ENCODE measurements at places on chromosomes 7 and 10.

DNA sequence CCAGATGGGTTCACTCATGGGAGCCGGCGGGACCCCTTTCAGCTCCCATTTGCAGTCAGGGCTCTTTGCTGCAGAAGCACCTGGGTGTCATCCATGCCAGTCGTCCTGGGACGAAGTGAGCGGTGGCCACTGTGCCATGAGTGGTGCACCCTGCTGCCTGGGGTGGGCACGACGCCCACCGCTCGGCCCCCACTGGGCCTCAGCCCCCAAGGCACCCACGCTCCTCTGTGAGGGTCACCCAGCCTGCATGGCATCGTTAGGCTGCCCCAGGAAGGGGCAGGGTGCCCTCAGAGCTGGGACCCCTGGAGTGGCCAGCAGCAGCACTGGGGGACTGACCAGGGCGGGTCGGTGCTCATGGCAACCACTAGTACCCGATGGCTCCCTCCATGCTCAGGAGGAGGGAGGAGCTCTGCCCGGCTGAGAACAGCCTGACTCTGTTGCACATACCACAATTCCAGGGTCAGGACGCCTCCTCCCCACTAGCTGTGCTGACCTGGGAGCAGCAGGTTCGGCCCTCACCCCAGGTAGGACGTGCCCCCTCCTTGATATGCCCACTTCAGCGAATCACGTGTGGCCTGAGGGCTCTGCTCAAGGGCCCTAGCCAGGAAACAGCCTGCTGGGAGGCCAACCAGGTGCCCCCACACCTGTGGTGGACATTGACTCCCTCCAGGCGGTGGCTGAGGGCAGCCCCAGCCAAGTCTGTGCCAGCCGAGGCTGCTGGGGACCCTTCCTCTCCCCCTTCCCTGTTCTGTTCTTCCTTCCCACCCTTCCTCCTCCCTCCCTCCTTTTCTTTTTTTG is 28.5 kb upstream of the CFAP46 start:
- no peak for DNase-seq

DNA sequence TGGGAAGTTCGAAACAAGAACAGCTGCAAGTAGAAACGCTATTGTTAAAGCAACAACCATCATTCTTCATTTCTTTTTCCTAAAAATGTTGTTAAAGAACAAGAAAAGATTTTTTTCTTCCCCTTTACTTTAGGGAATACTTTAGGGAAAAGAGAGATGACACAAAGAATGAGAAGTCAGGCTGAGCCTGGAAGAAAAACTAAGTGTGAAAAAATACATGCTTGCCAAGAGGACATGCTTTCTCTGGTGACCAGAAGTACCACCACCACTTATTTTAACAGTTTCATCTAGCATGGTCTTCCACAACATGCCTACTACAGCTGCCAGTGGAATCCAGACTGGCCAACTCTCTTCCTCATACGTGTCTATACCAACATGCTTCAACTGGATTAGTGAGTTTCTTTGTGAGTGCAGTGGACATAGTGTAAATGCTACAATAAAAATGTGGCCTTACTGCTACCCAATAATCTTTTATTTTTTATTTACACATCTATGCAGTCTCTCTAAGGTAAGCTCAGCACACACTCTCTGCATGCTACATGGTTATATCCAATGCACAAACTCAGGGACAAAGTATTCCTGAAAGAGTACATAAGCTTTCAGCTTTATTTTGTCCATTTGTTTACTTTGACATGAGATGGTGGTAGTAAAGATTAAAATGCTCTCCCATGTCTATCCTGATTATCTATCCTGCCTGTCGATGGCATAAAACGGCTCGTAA is 196.2 kb downstream of the TAX1BP1 start:
- no peak for DNase-seq

- DNase-seq, result no peak
Observed at GRCh38 chr7:2936301-2936700, 92.2 kb upstream of the GNA12 start.

DNA sequence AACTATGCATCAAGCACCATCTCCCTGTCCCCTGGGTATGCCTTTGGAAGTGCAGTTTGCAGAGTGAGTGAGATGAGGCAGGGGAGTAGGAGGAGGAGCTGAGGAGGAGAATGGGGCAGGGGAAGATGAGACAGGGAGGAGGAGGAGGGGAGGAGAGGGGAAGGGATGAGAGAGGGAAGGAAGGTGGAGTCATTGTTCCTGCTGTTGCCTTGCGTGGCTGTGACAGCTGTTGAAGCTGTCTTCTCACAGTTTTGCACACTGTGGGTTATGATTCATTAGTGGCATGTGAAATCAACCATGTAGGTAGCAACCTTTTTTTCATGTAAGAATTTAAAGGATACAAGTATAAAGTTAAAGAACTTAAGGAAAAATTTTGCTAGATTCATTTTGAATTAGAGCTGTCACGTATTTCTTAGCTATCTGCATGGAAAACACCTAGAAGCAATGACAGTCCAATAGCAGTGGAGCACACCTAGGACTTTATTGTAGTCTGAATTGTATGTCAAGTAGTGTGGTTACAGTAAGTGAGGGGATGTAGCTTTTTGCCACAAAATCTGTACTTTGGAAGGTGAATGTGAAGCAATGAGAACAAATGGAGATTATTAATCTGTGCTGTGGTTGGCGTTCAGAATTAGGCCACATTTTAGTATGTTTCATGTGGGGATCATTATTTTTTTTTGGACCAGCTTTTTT is 21.7 kb downstream of the CCM2 start:
- DNase-seq, result no peak

GRCh38 chr10:119701861-119702260 is 24.0 kb upstream of the INPP5F start:
- no peak for DNase-seq

GRCh38 chr7:51069411-51070083 is 247.1 kb downstream of the COBL start:
- DNase-seq, result no peak

GRCh38 chr7:43782768-43783555 is 24.5 kb downstream of the BLVRA start:
- DNase-seq, result no peak

DNA sequence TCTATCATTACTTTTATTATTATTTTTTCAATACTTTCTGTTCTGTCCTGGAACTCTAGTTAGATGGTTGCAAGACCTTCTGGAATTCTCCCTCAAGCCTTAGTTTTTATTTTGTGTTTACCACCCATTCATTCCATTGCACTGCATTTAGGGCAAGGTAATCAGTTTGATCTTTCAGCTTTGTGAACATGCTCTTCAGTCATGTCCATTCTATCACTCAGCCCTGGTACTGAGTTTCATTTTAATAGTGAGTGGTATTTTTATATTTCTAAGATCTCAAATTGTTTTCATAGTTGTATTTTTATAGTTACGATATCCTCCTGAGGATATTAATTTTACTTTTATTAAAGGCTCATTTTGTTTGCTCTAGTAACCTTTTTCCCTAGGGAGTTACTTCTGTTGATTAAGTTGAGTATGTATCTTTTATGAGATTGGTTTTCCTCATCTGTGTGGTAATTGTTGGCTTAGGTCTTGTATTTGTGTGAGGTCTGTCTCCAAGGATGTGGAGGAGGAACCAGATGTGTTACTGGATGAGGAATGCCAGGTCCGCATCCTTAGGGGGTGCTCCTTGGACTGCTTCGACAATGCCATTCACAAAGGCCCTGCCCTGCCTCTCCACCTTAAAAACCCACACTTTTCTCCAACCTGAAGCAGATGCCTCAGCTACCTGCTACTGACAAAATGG is 46.7 kb upstream of the RAB18 start:
- DNase-seq, result no peak

GRCh38 chr10:5843686-5844344 is 30.6 kb upstream of the GDI2 start:
- DNase-seq, result peak; percentile 8

DNA sequence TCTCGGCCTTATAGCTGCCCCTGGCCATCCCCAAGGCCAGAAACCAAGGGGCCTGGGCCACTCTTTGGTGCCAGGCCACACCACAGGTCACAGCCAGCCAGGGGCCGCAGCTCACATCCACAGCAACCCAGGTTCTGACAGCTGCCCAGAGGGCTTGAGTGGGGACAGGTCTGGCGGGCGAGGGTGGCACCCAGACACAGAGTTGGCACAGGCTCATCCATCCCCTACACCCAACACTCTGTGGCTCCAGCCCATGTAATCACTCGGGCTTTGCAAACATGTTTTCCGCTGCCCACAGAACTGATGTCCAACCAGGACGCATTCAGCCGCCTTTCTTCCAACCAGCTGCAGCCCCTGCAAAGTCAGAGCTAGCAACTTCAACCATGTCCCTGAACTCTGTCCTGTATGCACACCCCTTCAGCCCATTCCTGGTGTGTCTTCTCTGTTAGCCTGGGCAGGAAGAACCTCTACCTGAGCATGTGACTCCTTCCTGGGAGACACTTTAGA is 57.7 kb upstream of the PPP2R2D start:
- DNase-seq, result no peak

All from T-helper 2 cell (primary cell).